Stimulated activated CD8-positive, alpha-beta memory T cell treated with anti-CD3 and anti-CD28 coated beads, Interleukin-4, amount 100 ng/mL, for 4 hours (primary cell): ENCODE measurements at places on chromosomes 4 and X.

DNA sequence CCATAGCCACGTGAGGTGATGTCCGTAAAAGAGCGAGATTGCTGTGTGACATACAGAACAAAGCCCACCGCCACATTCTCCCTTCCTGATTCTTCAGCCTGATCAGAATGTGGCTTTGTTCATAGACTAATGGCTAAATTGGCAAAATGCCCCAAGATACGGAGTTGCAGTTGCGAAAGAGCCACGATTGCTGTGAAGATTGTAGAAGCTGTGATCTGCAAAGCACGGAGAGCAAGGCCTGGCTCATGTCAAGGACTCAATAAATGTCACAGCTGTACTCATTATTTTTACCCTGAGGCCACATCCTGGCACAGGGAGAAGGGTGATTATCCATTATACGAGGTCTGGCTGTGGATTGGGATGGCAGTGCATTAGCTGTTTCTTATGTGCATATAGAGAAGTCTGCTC lies 34.2 kb downstream of the ARSD start:
- no peak for DNase-seq

DNA sequence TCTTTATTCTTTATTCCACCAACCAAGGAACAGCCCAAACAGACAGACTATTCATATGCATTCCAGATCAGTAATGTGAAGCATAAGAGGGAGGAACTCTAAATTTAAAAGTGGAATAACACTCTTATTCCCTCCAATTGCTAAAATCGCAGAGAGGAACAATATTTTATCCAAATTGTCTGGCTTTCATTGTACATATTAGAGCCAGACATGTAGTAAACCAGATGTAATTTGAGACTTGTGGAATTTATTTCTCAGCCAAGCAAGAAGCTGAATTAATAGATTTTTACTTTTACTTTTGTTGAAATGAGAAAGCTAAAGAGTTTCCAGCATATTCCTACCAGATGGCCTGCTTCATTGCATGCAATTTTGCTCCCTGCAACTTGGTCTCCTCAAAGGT lies 674.6 kb upstream of the SLIT2 start:
- DNase-seq = no peak

GRCh38 chr4:123856689-123857545 lies 460.3 kb downstream of the SPRY1 start:
- DNase-seq = no peak

GRCh38 chr4:8594097-8595038 lies 1.8 kb downstream of the CPZ start:
- DNase-seq = no peak

DNA sequence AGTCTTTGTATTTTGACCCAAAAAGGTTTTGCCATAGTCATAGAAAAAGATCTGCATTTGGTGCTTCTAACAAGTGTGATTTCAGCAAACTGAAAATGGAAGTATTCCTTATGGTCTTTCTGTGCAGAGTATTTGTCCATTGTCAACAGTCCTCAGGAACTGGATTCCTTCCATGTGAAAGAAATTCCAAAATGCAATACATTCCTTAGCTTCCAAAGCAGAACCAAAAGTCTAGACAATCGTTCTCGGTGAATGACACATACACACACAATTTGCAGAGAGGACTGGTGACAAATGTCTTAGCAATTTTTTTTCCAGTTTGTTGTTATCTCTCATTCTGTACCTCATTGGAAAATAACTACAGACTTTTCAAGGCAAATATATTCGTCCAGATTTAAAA lies 562.2 kb upstream of the SLIT2 start:
- DNase-seq = no peak

GRCh38 chr4:86155766-86156165 lies 204.1 kb downstream of the MAPK10 start:
- no peak for DNase-seq
